CD8-positive, alpha-beta memory T cell (primary cell): ENCODE measurements at places on chromosomes 6 and 20.
A peak's percentile ranks its signal among the peaks of the same experiment; 100 is the strongest.

GRCh38 chr20:21262812-21263211, 40.3 kb upstream of the XRN2 start:
- DNase-seq, result no peak

- DNase-seq, result no peak
Observed at GRCh38 chr20:41717483-41717882, 99.3 kb upstream of the CHD6 start.

GRCh38 chr6:165766457-165766856, 103.4 kb upstream of the PDE10A start:
- no peak for DNase-seq

DNA sequence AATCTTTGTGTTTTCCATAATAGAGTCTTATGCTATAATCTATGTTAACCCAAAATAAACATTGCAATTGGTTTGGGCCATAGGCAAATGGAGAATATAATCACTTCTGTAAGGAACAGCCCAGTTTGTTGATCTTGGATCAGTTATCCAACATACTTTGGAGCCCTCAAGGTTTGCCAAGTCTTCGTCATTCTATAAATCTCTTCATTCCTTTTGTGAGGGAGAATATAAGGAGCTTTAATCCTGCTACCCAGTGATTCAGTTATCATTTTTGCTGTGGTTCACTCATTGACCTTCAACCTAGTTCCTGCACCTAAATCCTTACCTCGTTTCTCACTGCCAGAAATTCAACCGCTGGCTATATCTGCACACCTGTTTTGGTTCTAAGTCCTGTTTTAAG, 500.3 kb upstream of the PTCHD4 start:
- DNase-seq, result no peak

- no peak for DNase-seq
Observed at GRCh38 chr6:47536816-47537401, 59.3 kb downstream of the CD2AP start.

DNA sequence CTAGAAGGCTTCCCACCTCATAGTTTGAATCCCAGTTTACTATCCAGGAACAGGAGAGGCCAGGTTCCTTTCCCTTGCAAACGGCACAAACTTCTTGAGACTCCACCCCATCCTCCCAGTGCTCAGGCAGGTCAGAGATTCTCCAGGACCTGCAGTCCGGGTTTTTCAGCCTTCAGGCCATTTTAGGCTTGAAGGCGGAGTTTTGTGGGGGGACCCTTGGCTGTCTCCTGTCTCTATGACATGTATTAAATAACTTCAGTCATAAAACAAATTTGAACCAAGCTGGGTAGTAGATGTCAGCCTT, 230.1 kb downstream of the NFATC2 start:
- no peak for DNase-seq

- no peak for DNase-seq
Observed at GRCh38 chr6:362924-363249, 28.7 kb upstream of the IRF4 start.

DNA sequence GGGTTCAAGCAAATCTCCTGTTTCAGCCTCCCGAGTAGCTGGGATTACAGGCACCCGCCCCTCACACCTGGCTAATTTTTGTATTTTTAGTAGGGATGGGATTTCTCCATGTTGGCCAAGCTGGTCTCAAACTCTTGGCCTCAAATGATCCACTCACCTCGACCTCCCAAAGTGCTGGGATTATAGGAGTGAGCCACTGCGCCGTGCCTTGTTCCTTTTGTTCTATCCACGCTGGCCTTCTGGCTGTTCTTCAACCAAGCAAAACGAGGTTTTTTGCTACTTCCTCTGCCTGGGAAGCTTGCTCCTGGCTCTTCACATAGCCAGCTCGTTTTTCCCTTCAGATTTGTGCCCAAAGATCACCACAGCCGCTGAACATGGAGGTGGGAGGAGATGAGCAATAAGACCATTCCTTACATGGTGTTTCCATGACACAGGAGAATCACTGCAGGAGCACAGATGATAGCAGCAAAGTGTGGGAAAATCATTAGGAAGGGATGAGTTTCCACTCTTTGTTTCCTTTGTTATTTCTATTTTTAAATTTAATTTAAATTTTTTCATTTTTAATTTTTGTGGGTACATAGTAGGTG, 201.0 kb upstream of the ZNF217 start:
- no peak for DNase-seq

DNA sequence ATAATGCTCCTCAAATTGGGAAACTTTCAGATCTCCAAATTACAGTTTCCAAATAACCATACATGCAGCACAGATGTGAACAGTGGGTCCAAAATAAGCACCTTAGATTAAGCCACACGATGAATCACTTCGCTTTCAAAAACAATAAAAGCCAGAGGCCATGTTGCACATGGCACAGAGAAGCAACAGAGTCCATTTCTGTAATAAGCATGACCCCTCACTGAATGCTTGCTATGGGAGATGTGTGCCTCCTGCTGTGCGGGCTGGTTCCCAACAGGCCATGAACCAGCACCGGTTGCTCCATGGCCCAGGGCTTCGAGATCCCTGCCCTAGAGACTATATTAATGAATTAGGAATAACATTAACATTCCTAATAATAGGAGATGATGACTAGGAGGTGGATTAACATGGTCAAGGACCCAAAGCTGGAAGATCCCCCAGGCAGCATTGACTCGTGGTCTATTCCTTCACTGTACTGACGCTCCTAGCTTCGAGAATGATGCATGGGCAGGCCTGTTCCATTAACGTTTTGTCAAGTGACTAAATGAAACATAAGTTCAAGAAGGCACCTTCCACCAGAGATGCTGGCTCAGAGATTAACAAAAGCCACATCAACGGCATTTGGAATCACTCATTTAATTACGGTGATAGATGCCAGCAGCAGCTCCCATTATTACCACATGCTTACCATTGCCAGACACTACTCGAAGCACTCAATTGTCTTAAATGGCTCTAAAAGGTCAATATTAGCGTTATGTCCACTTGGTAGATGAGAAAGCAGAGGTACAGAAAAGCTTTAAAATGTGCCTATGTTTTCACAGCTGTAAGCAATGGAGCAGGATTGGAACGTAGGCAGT, 470.6 kb upstream of the AGPAT4 start:
- no peak for DNase-seq

GRCh38 chr20:22447447-22447778, 137.0 kb downstream of the FOXA2 start:
- no peak for DNase-seq

DNA sequence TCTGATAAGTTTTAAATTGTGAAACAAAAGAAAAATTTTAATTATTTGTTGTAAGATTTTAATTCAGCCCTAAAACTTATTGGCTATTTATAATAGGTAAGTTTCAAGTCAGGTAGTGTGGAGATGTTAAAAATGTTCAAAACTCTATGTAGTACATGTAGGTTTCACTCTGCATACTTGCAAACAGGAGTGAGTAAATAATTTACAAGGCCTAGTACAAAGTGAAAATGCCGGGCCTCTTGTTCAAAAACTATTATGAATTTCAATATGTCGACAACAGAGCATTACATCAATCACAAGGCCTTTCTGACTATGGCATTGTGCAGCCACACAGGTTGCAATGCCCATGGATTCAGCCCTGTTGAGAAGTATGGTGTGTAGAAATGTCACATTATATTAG, 80.9 kb upstream of the GRIK2 start:
- DNase-seq, result no peak

DNA sequence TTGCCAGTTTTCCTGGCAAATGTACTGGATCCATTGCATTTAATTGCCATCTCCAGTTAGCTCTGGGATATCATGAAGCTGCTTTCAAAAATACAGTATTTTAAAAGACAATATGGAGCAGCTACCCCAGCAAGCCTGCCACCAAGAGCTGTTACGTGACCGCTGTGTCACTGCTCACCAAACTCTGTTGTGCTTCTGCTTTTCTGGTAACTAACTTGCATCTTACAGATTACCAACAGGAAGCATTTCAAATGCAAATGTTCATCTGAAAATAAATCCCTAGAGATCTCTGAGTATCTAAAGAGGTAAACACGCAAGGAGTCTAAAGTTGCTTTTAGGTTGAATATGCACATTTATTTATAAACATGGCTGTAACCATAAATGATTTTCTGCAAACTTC, 1008.3 kb downstream of the KIF16B start:
- no peak for DNase-seq

- DNase-seq, result peak; percentile 34
Observed at GRCh38 chr6:39309942-39310531, 4.2 kb downstream of the KCNK17 start.

- DNase-seq, result no peak
Observed at GRCh38 chr6:132865829-132866228, 51.5 kb downstream of the RPS12 start.

DNA sequence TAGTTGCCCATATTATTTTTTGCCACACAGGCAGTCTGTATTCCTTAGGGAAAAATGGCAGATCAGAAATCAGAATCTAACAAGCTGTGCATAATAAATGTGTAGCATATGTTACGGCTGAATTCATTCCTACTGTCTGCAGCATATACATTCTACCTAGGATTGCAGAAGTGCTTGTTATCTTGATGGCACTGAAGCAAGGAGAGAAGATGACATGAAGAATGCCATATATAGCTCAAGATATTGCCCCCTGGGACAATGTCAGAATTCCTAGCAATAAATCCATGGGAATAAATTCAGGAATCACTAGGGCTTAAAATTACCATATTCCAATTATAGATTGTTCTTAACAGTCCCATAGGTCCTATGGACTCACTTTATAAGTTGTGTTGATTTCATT, 293.0 kb upstream of the CNR1 start:
- no peak for DNase-seq

GRCh38 chr6:3013486-3013885, 13.8 kb downstream of the NQO2 start:
- no peak for DNase-seq

DNA sequence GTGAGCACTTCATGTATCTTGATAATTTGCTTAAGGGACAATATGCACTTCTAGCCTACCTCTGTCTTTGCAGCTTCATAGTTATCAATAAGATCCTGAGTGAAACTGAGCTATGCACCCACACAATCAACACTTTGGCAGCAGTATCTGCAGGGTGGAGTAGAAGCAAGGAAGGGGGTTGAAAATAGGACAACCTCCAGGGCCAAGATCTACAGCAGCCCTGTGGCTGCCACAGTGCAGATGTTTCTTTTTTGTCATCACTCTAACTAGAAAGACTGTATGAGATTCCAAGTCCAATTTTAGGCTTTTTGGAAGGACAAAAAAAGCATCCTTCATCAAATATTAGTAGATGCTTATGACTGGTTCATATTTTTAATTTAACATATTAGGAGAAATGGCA, 336.1 kb upstream of the CITED2 start:
- DNase-seq, result no peak

DNA sequence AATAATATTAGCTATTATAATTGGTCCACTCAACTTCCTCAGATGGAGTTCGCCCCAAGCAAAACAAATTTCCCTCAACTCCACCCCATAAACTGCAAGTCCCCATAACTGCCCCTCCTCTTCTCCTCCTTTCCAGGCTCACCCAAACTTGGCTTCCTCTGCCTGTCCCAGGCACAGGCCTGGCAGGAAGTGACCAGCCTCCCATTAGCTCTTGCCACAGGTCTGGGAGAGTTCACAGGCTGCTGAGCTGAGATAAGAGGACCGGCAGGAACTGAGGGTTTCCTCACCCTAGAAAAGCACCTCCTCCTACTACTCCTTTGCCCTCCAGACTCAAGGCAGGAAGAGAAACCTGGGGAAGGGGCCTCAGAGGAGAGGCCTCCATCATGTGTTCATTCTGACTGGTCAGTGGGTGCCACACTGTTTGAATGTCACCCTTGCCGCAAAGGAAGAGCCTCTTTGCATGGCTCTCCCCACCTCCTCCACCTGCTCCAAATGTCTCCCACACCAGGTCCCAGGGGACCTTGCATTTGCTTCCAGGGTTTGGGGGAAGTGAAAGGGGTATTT, 24.5 kb upstream of the SMIM29 start:
- no peak for DNase-seq

DNA sequence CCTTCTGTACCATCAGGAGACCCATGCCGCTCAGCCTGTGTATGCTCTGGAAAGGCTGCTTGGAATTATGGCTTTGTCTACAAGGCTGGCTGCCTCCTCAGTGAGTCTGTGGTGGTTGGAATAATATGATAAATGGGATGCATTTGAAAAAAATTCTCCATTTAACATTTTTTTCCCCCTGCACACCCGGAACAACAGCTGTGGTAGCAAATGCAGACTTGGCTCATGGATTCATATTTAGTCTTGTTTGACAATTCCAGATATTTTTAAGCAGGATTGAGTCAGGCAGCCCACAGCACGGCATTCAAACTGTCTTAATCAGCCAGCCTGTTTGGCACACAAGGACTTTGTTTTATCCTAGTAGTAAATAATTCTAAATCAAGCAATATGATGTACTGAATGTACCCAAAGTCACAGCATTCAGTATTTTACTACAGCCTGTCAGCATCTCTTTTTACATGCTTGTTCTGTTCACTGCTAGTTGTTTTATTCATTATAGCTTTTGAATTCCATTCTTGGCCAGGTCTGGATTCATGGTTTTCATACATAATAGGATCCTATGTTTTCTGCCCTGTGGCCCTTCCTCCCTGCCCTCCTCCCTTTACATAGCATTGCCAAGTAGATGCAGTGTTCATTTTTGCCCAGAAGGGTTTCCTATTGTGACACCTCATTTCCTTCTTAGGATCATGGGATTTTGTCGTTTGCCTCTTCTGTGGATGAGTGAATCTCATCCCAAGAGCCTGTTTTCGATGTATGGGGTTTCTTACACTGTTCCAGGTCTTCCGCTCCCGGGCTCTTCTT, 68.1 kb downstream of the LRRC1 start:
- no peak for DNase-seq

GRCh38 chr6:126888727-126889725, 229.4 kb upstream of the RSPO3 start:
- DNase-seq, result no peak

- DNase-seq, result no peak
Observed at GRCh38 chr6:52725535-52726192, 37.6 kb downstream of the GSTA2 start.

DNA sequence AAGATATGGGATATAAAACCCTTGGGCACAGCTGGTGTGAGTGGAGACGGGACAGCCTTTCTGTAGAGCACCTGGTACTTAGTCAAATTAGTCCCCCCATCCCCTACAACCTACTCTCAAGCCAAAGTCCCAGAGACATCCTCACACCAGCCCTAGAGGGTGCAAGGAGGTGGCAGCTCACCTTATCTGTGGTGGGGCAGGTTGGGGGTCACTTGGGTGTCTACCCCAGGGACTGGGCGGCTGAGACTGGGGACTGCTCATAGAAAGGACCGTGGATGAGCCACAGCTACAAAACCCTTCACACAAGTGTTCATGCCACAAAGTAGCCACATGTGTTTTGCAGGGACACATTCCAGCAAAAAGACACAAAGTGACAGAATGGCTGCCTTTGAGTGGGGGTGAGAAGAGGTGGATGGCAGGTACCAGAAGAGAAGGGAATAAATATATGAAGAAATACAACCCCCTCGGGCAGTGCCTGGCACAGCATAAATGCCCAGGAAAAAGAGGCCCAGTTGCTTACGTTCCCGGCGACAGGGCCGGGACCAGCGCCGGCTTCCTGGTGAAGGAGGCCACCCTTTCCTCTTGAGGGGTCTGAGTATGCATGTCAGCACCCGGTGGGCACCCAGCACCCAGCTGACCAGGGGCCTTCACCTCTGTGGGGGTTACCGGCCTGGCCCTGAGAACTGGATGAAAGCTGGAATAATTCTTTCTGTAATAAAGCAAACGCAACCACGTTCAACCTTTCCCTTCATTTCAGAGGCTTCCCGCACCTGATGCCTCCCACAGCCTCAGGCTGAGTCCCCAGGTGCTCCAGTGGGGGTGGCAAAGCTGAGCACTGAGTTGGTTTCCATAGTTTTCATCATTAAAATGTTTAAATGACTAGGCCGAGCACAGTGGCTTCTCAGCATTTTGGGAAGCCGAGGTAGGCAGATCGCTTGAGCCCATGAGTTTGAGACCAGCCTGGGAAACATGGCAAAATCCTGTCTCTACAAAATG, 14.4 kb upstream of the CEBPB start:
- no peak for DNase-seq

- DNase-seq, result no peak
Observed at GRCh38 chr20:48779435-48779834, 48.4 kb downstream of the PREX1 start.
